ENCODE measurements at places on chromosomes 7 and 10. TPM values are rescaled to one million over a fixed set of nuclear protein-coding genes. Genes with fewer than 3 reads are reported as not detected.

Gene TRIM8
- total RNA-seq, result 103 TPM

Gene ATRNL1
- total RNA-seq, result 5.0 TPM

GRCh38 chr10:132232023-132232951 lies 45.5 kb downstream of the DPYSL4 start:
- no peak overlapping the region for H3K4me3 ChIP-seq
- H3K36me3 ChIP-seq, result no peaks in the 10 kb centered on the region
- H3K4me1 ChIP-seq, result peaks cover 6% of the 10 kb centered on the region
- no peak overlapping the region for H3K27ac ChIP-seq
- H3K27me3 ChIP-seq, result no peaks in the 10 kb centered on the region
- no peak for DNase-seq

- no peak for DNase-seq
- H3K27ac ChIP-seq, result peak overlapping the region; percentile 47
- no peaks in the 10 kb centered on the region for H3K27me3 ChIP-seq
- H3K4me3 ChIP-seq, result no peak overlapping the region
- H3K36me3 ChIP-seq, result peaks cover 73% of the 10 kb centered on the region
Observed at GRCh38 chr10:77855404-77856155, 71.0 kb downstream of the DLG5 start.

GRCh38 chr7:128841921-128842673 lies 11.9 kb downstream of the FLNC start:
- DNase-seq, result no peak
- peaks cover 99% of the 10 kb centered on the region for H3K36me3 ChIP-seq
- H3K27me3 ChIP-seq, result no peaks in the 10 kb centered on the region
- H3K27ac ChIP-seq, result peak overlapping the region; percentile 97

Gene FGFBP3
- total RNA-seq, result 0.58 TPM

GRCh38 chr10:123134915-123135414 lies 805 bp upstream of the HMX3 start:
- H3K27me3 ChIP-seq, result peaks cover 29% of the 10 kb centered on the region
- peaks cover 45% of the 10 kb centered on the region for H3K4me1 ChIP-seq
- H3K27ac ChIP-seq, result no peak overlapping the region
- H3K36me3 ChIP-seq, result no peaks in the 10 kb centered on the region

DNA sequence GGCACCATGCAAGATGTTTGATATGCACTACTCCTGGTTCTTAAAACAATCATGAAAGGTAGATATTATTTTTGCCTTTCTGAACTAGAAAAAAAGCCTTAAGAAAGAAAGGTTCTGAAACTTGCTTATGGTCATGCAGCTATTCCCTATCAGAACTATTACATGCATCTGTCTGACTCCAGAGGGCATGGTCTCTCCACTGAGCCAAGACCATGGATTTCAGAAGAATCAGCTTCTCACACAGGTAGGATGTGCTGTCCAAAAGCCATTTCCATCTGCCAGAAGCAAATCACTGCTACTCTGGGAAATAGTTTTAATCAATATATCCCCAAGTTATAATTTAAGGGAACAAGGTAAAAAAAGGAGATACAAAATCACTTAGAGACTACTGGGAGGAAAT lies 69.5 kb downstream of the STK17A start:
- no peak for DNase-seq
- H3K4me1 ChIP-seq, result peaks cover 50% of the 10 kb centered on the region
- H3K36me3 ChIP-seq, result no peaks in the 10 kb centered on the region
- no peak overlapping the region for H3K27ac ChIP-seq
- H3K4me3 ChIP-seq, result no peak overlapping the region
- no peaks in the 10 kb centered on the region for H3K27me3 ChIP-seq

GRCh38 chr10:127228195-127228787 lies 31.9 kb upstream of the INSYN2A start:
- no peaks in the 10 kb centered on the region for H3K27me3 ChIP-seq
- no peak overlapping the region for H3K4me3 ChIP-seq
- H3K27ac ChIP-seq, result no peak overlapping the region
- DNase-seq, result no peak

- no peaks in the 10 kb centered on the region for H3K27me3 ChIP-seq
- peaks cover 37% of the 10 kb centered on the region for H3K36me3 ChIP-seq
- peaks cover 100% of the 10 kb centered on the region for H3K4me1 ChIP-seq
- DNase-seq, result no peak
- peak overlapping the region; percentile 86 for H3K27ac ChIP-seq
Observed at GRCh38 chr10:73859428-73859783, 14.9 kb downstream of the CAMK2G start.

Gene CYP2C19
- total RNA-seq, result not detected

DNA sequence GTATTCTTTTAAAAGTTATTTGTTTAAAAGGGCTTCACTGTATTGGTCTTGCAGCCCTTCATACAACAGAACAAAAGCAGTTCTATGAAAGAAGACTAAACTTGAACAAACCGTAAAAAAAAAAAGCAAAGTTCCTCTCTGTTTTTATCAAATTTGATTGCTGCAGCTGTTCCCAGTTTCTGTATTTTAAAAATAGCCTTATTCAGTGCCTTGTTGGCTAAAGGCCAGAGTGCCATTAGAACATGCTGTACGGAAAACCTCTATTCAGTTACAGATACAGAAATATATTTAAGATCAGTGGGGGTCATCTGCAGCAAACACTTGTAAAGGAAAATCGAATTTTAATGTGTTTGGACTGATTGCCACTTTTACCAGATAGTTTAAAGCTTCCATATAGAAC lies 207.8 kb upstream of the ETV1 start:
- H3K4me3 ChIP-seq, result no peak overlapping the region
- no peak for DNase-seq
- H3K27ac ChIP-seq, result no peak overlapping the region
- H3K4me1 ChIP-seq, result peaks cover 15% of the 10 kb centered on the region
- H3K27me3 ChIP-seq, result no peaks in the 10 kb centered on the region
- no peaks in the 10 kb centered on the region for H3K36me3 ChIP-seq

Gene VSTM4
- total RNA-seq, result 21.4 TPM

Gene GPR26
- total RNA-seq, result not detected

- no peaks in the 10 kb centered on the region for H3K27me3 ChIP-seq
- H3K4me1 ChIP-seq, result peaks cover 13% of the 10 kb centered on the region
- H3K36me3 ChIP-seq, result no peaks in the 10 kb centered on the region
- peak overlapping the region; percentile 90 for H3K4me3 ChIP-seq
Observed at GRCh38 chr10:14604181-14605142, 170.2 kb downstream of the FAM107B start.

Gene NME8
- not detected for total RNA-seq
